Central memory CD8-positive, alpha-beta T cell (primary cell): ENCODE measurements at places on chromosomes 2 and 18.

DNA sequence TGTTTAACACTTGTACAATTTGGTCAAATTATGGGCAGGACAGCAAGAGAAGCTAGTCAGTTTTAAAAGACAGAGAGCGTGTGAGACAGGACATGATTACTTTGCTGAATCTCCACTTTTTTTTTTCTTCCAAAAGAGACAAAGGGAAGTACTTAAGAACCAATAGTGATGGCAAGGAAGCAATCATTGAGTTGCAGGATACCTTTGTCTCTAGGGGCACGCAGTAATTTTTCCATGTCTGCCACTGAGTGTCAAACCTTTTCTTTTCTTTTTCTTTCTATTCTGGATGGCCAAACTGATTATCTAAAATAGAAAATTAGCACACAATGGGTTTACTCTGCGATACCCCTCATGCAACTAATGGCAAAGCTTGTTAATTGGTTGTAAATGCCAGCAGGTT, 533.0 kb downstream of the PLCL1 start:
- no peak for DNase-seq

DNA sequence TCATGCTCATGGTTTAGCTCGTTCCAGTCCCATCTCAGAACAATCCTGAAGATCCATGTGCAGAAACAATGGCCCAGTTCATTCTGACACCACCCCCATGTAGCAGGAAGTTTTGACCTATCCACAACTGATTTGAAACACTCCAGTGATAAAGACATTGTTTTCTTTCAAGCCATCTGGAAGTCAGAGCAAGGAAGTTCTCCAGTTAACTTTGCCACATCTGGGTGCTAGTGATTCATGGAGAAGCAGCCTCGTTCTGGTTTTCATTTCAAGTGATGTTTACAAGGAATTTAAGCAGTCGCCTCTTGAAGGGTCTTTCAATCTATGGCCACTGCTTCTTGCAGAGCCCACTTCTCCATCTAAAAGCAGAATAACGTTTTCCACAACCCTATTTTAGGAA, 36.6 kb upstream of the TWIST2 start:
- DNase-seq = no peak

- no peak for DNase-seq
Observed at GRCh38 chr2:79447463-79447862, 65.4 kb upstream of the CTNNA2 start.

DNA sequence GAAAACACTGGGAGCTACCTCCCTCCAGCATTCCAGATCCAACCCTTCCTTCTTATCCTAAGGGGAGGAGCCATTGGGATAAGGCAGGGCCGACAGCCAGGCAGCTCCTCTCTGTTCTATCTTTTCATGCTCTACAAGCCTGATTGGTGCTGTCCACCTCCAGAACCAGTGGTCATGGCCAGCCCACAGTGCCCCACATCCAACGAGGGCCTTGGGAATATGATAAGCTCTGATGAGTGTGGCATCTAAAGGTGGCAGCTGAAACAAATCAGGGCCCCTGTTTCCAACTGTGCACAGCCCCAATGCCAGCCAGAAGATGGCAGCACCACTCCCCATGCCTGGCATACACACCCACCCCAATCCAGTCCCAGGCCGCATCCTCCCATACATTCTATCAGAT, 329.3 kb downstream of the C1D start:
- no peak for DNase-seq

DNA sequence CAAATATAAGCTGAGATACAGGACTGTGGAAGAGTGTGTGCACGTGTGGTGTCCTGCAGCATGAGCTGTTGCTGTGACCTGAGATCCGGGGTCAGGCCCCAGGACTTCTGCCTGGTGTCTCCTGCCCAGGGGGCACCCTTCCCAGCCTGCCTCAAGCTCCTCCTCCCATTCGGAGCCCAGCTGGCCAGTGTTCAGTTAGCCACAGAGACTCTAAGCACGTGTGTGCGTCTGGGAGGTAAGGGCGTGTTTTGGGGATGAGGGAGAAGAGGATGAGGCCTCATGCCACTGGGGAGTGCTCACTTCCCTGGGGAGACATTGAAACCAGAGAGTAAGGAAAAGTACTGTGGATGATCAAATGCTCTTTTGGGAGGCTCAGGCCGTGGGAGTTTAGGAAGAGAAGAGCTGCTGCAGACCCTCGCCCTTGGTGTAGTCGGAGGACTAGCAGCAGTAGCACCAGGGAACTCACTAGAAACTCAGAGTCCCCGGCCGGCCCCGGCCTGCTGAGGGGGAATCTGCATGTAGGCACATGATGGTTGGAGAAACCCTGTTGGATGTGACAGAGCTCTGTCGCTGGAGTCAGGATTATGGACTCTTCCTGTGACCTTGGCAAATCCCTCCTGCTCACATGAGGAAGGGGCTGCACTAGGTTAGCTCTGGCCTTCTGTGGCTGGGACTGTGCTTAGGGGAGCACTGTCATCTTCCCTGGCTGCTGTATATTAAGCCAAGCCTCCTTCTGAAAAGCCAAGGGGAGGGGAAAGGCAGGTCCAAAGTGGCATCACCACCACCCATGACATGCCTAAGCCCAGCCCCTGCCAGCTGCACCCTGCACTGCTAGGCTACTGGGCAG, 231.1 kb downstream of the DYSF start:
- DNase-seq = no peak

DNA sequence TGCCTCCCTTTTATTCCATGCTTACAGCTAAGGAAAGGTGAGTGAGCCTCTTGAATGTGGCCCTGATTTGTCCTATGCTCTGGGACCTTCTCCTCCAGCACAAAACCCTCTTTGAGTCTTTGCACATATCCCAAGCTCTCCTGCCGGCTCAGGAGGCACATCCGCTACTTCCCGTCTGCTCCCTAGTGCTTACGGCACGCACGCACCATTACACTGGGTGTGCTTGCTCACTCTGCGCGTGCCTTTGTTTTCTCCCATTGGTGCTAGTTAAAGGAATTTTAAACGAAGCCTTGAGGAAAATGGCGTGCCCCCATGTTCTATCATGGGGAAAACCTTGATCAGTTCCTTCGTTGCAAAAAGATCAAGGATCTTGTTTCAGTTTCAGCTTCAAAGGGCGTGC, 7.9 kb upstream of the DGKD start:
- DNase-seq = no peak

DNA sequence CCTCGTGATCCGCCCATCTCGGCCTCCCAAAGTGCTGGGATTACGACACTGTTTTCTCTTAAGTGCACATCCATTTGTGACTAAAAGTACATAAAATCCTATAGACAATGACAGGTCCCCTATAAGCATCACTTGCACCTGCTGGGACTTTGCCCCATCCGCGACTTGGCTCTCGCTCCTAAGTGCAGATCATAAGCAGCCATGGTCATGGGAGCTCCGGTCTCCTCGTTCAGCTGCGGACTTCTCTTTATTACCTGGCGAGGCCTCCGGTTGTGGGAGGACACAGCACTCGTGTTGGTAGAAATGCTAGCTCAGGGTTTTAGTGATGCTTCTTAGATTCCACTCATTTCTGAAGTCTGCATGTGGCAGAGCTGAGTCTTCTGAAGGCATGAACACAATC, 92.7 kb upstream of the ST6GAL2 start:
- DNase-seq = no peak

- DNase-seq = no peak
Observed at GRCh38 chr2:212343167-212343566, 195.4 kb downstream of the ERBB4 start.

DNA sequence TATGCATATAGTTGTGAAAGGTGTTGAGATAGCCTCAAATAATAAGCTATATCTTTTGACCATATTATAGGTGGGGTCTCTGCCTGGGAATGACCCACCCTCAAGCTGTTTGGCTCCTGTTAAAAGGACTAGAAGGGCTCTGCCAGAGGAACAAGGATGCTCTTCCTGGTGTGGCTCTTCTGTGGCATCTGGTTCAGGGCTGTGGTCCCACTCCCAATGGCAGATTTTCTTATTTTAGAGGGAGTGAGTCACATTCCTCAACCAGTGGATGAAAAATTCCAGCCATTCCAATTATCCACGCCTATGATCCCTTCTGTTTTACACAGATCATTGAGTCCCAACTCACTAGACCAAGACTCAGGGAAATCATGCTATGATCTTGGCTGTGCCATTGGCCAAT, 119.9 kb downstream of the PARD3B start:
- DNase-seq = no peak

DNA sequence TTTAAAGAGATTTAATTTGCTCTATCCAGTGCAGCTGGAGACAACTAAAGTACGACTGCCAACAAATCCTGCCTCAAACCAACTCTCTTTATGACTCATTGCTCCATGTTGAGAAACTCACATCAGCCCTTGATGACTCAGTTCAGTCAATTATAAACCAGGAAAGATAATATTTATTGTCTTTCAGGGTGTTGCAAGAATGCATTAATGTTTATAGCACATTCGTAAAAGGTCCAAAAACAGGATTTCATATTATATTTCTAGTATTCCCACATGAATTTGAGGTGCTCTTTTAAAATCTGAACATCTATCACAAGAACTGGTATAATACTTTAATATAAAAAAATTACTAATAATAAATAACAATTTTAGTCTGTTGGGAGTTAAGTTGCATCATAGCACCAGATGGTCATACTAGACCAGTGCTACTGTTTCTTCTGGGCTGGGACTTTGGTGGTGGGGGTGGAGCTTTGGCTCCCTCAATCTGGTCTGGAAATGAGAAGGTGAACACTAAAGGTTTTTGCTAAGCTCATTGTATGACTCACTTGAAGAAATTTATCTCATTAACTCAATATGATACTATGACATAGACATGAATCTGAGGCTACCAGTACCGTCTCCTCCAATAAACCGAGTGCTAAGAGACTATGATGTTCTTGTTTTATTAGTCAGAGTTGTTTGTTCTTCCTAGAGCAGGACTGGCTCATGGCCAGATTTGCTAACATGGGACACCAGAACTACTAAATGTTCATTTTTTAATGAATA, 26.6 kb upstream of the MAP3K20 start:
- DNase-seq = no peak

DNA sequence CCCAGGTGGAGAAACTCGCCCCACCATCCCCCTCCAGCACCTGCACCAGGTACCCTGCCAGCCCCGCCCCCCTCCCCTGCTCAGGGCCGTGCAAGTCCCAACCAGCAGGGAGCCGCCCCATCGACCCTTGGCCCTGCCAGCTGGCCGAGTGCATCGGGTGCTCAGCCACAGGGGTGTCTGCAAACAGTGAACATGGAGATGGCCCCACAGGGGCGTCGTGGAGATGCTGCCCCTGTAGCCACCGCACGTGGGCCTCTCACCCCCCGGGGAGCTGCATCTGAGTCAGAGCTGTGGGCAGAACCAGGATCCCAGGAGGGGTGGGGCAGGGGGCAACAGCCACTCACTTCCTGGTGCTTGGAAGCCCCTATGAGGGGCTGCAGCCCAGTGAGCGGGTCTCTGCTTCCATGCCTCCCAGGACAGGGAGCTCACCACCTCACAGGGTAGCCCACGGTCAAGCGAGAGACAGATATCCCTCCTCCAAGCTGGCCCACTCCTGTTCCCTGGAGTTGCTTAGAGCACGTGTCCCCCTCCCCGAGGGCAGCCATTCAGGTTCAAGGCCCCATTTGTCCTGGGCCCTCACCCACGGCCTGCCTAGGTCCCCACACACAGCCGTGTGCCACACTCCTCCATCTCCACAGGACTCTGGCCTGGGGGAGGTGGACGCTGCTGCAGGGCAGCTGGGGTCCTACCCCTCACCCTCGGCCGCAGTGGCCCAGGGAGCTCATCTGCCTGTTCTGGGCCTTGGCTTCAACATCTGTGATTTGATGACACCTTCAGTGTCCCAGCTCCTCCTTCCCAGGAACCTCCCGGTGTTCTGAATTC, 1.1 kb upstream of the MAB21L4 start:
- no peak for DNase-seq

DNA sequence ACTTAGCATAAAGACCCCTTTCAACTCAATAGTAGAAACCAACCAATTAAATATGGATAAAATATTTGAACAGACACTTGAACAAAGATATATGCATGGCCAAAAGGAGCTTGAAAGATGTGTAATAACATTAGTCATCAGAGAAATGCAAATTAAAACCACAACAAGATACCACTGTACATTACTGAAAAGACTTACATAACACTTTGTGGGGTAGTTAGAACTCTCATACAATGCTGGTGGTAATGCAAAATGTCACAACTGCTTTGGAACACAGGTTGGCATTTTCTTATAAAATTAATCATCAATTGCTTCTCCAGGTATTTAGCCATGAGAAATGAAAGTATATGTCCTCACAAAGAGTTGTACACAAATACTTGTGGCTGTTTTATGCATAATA, 60.7 kb downstream of the TTC27 start:
- no peak for DNase-seq

DNA sequence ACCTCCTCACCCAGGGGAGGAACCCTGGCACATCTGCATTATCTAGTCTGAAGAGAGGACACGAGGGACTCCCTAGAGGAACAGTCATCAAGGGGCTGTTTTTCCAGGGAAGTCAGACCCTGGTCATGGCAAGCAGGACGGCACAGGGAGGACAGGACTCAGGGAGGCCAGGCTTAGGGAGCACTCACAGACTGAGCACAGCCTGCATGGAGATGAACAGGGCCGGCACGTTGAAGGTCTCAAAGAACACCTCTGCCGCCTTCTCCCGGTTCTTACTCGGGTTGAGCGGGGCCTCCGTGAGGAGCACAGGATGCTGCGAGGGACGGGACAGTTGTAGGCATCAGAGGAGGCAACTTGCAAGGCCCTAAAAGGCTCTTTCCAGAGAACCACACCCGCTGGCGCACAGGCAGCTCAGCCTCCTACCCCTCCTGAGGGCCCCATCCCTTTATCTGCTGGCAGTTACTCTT, 5.1 kb downstream of the ACTR1B start:
- no peak for DNase-seq

GRCh38 chr2:57479981-57480380, 566.6 kb upstream of the VRK2 start:
- DNase-seq = no peak

GRCh38 chr2:55365303-55365702, 54.4 kb downstream of the CCDC88A start:
- DNase-seq = no peak

DNA sequence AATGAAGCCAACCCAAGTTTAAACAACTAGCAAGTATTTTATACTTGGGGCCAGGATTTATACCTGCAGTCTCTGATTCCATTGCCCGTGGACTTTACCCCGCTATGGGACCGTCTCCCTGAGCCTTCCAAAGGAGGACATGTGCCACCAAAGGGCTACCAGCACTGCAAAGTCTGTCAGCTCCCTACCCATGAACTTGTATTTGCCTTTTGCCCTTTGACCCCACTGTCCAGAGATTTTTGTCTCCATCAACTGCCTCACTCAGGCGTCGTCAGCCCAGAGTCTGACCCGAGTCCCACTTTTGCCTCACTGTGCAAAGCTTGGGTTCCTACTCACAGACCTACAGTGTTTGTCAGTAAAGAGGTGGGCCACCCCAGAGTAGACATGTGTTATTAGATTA, 40.6 kb downstream of the B3GNT2 start:
- no peak for DNase-seq

DNA sequence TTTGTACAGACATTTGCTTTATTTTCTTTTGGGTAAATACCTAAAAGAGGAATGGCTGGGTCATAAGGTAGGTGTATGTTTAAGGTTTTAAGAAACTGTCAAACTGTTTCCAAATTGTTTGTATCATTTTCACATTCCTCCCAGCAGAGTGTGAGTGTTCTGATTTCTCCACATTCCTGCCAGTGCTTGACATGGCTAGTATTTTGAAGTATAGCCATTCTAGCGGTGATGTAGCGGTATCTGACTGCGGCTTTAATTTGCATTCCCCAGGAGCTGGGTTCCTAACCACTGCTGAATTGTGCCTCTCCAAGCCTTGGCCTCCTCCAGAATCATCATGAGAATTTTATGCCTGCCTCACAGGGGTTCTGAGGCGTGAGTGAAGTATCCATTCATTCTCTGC, 61.8 kb upstream of the ARL4C start:
- DNase-seq = no peak
